Thyroid gland (tissue), 4 donors: ENCODE measurements at places on chromosomes 4 and X.

DNA sequence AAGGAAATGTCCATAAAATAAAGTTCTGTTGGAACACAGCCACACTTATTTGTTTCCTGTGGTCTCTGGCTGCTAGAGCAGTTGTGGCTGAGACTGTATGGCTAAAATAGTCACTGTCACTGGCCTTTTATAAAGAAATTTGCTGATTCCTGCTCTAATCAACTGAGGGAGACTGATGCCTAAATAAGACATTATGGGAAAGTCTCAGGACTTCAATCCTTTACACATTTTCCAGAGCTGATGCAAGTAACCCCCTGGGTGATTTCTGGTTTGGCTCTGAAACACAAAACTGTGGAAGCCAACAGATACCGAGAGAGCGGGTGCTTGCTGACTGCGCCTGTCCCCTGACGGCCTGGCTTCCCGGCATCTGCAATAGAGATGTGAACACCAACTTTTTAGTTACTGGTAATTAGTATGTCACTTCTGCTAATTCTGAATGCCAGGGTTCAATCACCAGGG lies 64.0 kb downstream of the POLR2B start:
- no peak overlapping the region for H3K27ac ChIP-seq
- peaks cover 37% of the 10 kb centered on the region for H3K4me1 ChIP-seq
- no peak overlapping the region for H3K4me3 ChIP-seq

GRCh38 chr4:185730849-185731608 lies 81.0 kb downstream of the SORBS2 start:
- H3K4me1 ChIP-seq: peaks cover 37% of the 10 kb centered on the region
- no peaks in the 10 kb centered on the region for H3K36me3 ChIP-seq
- no peaks in the 10 kb centered on the region for H3K27me3 ChIP-seq
- peak overlapping the region; percentile 60 for H3K27ac ChIP-seq
- no peak overlapping the region for H3K4me3 ChIP-seq

DNA sequence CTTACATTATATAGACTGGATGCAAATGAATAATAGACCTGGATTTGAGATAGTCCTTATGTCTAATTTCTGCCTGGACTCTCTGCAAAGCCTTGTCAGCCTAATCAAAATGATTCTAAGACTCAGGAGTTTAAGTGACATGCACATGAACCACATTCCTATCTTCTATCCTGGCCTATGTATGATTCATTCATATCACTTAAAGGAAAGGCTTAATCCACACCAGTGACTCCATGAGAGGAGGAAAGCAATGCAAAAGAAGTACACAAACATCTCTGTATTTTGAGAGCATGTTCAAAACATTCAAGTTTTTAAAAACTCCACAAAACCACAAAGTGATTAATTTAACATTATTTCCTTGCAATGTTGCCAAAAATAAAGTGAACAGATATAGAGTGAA lies 14.6 kb downstream of the AMOT start:
- H3K4me3 ChIP-seq: no peak overlapping the region
- no peak overlapping the region for H3K27ac ChIP-seq
- no peaks in the 10 kb centered on the region for H3K27me3 ChIP-seq
- DNase-seq: no peak

GRCh38 chr4:12139296-12139695 lies 710.6 kb upstream of the HS3ST1 start:
- no peaks in the 10 kb centered on the region for H3K36me3 ChIP-seq
- H3K27ac ChIP-seq: no peak overlapping the region
- no peaks in the 10 kb centered on the region for H3K27me3 ChIP-seq
- H3K4me3 ChIP-seq: no peak overlapping the region

DNA sequence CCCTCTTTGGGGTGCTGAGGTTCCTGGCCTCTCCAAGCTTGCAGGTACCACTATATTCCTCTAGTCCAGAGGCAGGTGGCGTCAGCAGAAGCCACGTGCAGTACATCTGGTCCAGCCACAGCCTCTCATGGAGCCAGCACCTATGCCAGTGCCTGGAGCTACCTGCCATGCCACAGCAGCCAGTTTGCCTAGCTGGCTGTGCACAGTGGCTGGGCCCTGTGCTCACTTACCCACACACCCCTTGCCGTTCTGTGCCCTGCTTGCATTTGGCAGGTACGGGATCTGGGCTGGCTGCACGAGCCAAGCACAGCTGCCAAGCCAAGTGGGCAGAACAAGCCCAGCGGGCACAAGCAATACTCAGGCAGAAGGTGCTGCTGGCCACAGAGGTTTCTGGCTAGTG lies 601.1 kb downstream of the EPHA5 start:
- H3K27me3 ChIP-seq: no peaks in the 10 kb centered on the region
- H3K4me3 ChIP-seq: no peak overlapping the region
- H3K4me1 ChIP-seq: peaks cover 3% of the 10 kb centered on the region
- no peak for DNase-seq
- no peaks in the 10 kb centered on the region for H3K36me3 ChIP-seq

GRCh38 chrX:122464341-122464740 lies 719.7 kb upstream of the GRIA3 start:
- no peaks in the 10 kb centered on the region for H3K36me3 ChIP-seq
- no peaks in the 10 kb centered on the region for H3K4me1 ChIP-seq
- H3K27me3 ChIP-seq: no peaks in the 10 kb centered on the region
- no peak for DNase-seq
- no peak overlapping the region for H3K27ac ChIP-seq
